ENCODE measurements at places on chromosomes 11 and 22.

DNA sequence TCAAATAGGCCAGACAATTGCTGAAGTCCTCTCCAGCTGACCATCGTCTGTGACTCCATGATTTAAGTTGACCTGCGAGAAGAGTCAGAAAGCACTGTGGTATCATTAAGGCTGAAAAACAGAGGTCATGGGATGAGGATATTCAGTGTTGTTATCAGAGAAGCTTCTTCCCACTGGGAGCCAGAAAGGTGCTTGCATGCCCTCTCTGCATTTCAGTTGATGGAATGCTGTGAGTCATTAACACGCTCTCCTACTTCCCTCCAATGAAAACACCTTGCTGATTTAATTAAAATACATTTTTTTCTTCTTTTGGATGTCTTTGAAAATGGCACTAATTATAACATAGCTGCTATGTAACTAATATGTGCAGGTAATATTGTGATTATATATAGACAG lies 667.0 kb downstream of the NTM start:
- DNase-seq, result no peak

DNA sequence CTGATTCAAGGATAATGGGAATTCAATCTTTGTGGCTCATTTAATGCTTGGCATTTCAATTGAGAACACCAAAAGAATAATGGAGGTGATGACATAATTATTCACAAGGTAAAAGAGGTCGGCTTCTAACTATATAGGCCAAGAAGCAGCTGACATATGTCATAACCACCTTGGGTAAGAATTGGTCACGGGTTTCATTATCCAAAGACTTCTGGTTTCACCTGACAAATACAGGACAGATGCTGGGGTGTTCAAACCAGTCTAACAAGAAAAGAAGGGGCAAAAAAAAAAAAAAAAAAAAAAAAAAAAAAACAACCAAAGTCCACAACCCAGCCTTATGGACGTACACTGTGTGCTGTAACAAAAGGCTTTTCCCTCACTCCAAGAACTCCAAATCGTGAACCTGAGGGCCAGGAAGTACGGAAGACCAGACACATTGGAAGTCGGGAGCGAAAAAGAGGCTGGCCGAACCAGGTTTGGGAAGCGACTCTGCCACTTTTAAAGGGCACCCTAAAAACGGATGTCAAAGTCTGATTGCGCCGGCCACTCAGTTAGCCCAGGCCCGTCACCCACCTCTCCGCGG lies 385 bp downstream of the HARBI1 start:
- no peak for DNase-seq

DNA sequence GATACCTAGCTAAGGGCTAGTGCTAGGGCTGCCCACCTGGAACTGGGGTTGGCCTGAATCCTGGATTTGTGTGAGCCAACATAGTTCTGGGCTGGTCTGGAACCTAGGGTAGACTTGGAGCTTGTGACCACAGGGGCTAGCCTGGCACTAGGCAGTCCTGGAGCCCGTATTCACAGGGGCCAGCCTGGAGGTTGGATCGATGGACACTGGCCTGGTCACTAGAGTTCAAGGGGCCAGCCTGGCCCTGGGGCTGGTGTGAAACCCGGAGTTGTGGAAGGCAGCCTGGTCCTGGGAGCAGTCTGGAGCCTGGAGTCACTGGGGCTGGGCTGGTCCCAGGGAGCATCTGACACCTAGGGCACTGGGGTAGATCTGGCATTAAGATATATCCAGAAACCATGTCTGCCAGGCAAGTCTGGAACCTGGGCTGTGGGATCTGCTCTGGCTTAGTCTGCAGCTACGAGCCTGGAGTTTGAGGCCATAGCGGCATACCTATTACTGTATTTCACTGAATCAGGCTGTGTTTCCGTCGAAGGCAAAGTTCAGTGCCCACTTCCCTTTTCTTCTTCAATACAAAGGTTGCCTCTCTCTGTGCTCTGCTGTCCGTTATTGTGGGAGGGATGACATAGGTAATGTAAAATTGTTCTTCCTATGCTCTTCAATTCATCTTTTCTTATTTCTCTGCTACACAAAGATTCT lies 9.1 kb upstream of the GLYATL1B start:
- DNase-seq, result no peak

- DNase-seq, result no peak
These were observed 104.6 kb downstream of the ATG16L2 start for GRCh38 chr11:72918851-72919250.

GRCh38 chr11:94450048-94450447 lies 43.6 kb downstream of the MRE11 start:
- no peak for DNase-seq

DNA sequence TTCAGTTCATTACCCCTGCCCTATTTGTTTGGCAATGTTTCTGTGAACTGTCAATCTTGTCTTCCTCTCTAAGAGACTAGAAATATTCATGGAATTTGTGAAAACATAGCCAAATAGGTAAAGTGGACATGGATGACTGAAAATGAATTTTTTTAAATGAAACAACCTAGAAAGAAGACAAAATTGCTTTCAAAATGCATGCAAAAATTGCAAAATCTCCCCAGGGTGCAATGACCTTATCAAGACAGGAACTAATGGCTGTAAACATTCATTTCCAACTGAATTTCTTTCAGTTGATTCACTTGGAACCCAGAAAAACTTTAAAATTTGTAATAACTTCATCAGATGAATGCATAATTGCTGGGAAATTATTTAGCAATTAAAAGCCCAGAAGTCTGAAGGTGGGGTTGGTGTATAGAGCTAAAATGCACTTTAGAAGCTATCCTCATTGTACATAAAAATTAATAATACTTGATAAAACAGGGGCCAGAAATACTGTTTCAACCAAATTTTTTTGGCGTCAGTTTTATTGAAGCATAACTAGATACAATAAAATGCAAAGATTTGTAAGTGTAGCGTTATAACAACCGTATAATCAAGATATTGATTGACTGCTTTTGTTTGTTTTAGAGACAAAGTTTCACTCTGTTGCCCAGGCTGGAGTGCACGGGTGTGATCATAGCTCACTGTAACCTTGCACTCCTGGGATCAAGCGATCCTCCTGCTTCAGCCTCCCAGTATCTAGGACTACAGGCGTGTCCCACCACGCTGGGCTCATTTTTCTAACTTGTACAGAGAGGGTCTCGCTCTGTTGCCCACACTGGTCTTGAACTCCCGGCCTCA lies 27.6 kb upstream of the SLC35C1 start:
- no peak for DNase-seq

DNA sequence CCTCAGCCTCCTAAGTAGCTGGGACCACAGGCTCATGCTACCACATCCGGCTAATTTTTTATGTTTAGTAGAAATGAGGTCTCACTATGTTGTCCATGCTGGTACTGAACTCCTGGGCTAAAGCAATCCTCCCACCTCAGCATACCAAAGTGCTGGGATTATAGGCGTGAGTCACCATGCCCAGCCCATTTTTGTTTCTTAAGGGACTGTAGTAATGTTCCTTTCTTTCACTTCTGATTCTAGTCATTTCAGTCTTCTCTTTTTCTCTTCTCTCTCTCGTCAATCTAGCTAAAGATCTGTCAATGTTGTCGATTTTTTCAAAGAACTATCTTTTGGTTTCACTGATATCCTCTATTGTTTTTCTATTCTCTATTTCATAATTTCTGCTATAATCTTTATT lies 111.0 kb upstream of the APOA1 start:
- no peak for DNase-seq

DNA sequence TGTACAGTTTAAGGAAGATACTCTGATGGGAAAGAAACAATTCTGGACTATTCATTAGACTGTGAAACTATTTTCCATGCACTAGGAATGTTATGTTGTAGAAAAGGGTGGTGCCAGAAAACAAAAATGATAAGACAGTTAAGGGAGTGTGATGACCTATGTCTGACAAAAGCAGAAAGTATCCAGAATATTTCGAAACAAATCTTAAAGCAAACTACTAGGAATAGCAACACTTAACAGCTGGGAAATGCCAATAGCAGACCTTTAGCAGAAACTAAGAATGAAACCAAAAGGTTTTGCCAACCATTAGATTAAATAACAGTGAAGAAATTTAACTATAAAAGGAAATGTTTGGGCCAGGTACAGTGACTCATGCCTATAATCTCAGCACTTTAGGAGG lies 3.3 kb upstream of the ARHGAP20 start:
- DNase-seq, result no peak

DNA sequence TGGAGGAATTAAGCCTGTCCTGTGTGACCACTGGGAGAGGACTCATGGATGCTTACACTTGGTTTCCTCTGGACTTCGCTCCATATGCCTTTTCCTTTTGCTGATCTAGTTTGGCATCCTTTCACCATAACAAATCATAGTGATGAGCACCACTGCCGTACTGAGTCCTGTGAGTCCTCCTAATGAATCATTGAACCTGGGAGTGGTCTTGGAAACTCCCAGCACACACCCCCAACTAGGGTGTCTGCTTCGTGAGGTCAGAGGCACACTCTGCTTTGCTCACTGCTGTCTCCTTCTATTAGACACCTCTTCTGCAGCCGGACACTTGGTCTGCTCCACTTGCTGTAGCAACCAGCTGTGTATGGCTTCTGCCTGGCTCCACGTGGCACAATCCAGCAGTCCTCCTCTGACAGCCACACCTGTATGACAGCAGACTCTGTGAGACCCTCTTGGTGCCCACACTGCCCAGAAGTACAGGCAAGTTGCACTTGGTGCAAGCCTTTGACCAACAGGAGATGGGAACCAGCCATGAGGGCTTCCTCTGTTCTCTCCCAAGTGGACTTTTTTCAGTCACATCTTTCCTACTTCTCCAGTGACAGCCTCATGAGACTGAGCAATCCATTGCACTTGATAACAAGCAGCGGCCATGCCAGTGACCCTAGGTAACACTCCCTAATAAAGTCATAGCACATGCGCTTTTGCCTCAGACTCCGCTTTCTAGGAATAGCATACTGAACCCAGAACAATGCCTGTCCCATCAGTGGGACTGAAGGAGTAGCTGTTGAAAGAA lies 65.0 kb upstream of the HMGXB4 start:
- no peak for DNase-seq

GRCh38 chr11:109604481-109605400 lies 182.8 kb downstream of the C11orf87 start:
- DNase-seq, result no peak

DNA sequence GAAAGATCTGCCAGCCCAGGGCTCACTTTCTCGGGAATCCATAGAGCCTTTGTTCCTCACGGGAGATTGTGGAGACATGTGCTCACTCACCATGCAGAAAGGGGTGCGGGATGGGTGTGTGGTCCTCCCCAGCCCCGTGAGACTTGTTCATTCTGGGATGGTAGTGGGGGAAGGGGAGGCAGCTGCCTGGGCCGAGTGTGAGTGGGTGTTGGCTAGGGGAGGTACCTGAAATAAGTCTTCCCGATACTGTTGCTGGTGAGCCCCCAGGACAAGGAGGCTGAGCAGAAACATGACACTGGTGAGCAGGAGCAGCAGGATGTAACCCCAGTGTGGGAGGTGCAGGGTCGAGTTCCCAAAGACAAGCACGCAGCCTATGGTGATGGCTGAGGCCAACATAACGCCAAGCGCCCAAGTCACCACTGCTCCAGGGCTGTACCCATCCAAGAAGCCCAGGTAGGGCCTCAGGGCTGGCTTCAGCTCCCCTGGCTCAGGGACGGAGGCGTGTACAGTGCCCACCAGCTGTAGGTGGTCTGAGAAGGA lies 2.8 kb downstream of the SLC7A4 start:
- no peak for DNase-seq

- DNase-seq, result no peak
These were observed 642 bp upstream of the C11orf58 start for GRCh38 chr11:16737818-16738192.

DNA sequence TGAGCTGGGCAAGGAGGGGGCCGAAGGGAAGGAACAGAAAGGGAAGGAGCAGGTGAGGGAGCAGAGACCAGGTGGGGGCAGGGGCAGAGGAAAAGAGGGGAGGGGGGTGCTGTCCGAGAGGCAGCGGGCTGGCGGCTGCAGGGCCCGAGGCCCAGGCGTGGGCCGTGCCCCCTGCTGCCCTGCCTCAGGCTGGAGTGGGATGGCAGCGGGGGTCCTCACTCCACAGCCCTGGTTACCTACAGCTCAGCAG lies 2.3 kb downstream of the IGF2 start:
- DNase-seq, result no peak

DNA sequence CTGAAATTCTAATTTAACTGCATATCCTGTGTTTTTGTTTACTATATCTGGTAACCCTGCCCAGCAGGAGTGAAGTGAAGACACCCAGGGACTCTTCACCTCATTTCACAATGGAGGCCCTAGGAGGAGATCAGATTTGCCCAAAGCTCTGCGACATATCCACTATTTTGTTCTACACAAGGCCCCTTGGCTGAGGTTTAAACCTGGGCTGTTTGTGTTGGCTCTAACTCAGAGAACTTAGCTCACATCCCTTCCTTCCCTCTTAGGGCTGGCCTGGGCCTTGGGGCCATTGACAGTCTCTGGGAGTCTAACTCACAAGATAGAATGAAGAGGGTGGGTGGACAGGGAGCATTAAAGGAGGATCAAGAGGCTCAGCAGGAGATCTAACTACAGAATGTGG lies 8.2 kb upstream of the PLA2G3 start:
- DNase-seq, result no peak

- DNase-seq, result no peak
These were observed 7.1 kb downstream of the PRPF19 start for GRCh38 chr11:60899046-60899936.

DNA sequence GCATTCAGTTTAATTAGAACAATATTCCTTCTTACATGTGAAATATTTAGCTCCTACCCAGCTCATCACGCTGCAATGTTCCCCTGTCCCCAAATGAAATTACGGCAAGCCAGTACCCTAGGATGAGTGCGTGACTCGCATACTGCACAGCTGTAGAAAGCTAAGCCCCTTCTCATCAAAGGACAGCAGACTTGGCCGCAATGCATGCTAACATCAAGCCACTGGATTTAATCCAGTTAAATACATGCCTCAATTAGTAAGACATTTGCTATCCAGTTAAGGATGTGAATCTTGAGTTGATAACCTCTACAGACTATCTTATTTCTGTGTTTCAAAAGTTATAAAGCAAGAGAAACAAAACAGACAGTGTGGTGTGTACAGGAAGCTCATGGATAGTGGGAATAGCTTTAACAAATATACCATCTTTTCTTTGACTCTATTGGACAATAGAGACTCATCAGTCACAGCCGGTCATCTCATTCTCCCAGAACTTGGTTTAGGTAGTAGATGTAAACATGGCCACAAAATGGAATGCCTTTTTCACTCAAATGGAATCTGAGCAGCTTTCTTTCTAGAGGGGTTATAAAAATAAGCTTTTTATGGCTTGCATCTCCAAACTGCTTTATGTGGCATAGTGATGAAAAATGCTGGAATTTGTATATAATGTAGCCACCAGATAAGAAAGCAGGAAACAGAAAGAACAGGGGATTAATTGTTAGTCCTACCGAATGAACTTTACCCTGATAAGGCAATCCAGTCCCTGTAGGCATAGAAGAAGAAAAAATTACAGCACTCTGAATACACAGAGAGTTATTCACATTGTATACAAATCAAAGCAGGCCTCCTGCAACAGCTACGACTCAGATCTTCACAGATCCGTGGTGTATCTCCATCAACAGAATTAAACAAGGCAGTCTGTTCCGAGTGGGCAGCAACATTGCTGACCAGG lies 224.1 kb downstream of the CADM1 start:
- DNase-seq, result no peak

- no peak for DNase-seq
These were observed 31.5 kb downstream of the C2CD3 start for GRCh38 chr11:74139151-74139918.

- DNase-seq, result no peak
These were observed 7.2 kb upstream of the CARD10 start for GRCh38 chr22:37526376-37526775.

All from NCI-H1417 treated with DMSO at 0.1 percent for 48 hours (cell line).